Activated CD4-positive, alpha-beta T cell treated with anti-CD3 and anti-CD28 coated beads, Interleukin-10, Interleukin-2, amounts not matched to agents 100 ng/mL and 50 ng/mL, durations not matched to agents 16 hours and 8 hours (primary cell): ENCODE measurements at places on chromosomes 5 and 9.
A peak's percentile ranks its signal among the peaks of the same experiment; 100 is the strongest.

GRCh38 chr5:154221371-154221896 is 30.9 kb downstream of the GALNT10 start:
- peak; percentile 85 for DNase-seq

GRCh38 chr9:129816501-129817435 is 7.2 kb downstream of the TOR1A start:
- DNase-seq: no peak

DNA sequence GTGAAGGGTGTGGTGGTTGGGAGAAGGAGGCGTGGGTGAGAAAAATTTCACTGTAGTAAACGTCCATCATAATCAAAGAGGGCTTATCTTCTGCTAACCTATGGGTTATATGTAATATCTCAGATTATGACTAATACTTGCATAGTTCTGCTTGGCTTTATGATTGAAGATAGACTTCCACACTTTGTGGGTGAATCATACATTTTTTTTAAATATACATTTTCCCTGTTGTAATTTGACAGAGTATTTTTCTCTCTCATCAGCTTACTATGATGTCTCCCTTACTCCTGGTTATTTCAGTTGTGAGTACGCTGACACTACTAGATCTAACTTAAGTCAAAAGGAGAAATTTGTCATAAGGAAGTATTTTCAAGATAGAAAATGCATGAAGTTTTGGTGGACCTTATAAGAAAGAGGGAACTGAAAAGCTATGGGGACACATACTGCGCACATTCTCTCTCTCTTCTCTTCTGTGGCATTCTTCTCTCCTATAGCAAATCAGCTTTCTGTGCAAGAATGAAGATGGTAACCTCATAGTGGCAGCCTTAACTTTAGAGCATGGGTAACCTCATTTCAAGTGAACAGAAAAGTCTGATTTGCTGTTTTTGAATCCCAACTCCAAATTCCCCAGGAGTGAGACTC is 4.9 kb upstream of the JAK2 start:
- DNase-seq: peak; percentile 55

- DNase-seq: peak; percentile 57
These were observed 33.0 kb downstream of the ITK start for GRCh38 chr5:157213527-157214243.

GRCh38 chr9:97980918-97981845 is 2.0 kb upstream of the ANP32B start:
- DNase-seq: no peak

GRCh38 chr5:73358366-73358765 is 90.2 kb downstream of the FOXD1 start:
- no peak for DNase-seq

DNA sequence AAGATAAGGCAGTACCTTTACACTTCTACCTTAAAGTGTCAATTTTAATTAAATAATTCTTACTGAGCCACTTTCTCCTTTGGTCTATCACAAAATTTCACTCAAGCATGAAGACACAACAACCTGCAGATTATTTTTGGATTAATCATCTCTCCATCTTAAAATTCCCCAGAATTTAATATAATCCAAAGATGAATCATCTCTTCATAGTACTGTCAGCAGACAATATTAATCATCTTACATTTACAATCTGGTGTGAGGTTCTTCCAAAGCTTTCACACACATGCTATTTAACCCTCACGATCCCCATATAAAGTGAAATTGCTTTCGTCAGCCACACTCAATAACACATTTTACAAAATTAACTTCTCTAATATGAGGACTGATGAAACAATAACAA is 43.0 kb downstream of the LHFPL2 start:
- DNase-seq: no peak

- no peak for DNase-seq
These were observed 87.9 kb upstream of the POU5F2 start for GRCh38 chr5:93829346-93829745.

DNA sequence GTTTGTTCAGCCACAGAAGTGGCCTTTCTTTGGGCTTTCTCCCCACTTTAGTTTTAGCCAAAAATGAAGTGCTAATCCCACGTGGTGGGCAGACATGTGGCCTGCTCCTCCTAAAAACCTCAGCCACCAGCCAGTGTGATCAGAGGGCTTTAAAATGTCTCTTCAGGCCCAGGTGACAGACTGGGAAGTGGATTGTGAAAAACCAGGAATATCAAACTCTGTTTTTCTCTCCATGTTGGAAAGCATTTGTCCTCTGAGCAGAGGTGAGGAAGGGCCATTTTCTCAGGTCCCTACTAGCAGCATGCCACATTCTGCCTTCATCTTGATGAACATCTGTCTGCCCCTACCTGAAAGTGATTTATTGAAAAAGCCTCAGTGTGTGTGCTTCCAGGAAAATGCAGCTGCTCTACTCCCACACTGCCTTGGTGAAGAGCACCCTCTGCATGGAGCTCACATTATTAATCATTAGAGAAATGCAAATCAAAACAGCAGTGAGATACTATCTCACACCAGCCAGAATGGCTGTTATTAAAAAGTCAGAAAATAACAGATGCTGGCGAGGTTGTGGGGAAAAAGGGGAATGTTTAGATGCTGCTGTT is 181.2 kb upstream of the DMAC1 start:
- peak; percentile 34 for DNase-seq

GRCh38 chr5:64666078-64666477 is 24.2 kb upstream of the SHISAL2B start:
- DNase-seq: no peak

- DNase-seq: no peak
These were observed 261.5 kb downstream of the TLE1 start for GRCh38 chr9:81427870-81428269.

GRCh38 chr5:172706796-172707195 is 64.2 kb downstream of the DUSP1 start:
- no peak for DNase-seq

GRCh38 chr9:1332156-1332555 is 282.0 kb downstream of the DMRT2 start:
- DNase-seq: no peak
